ENCODE measurements at places on chromosomes 5 and 9. TPM values are rescaled to one million over a fixed set of nuclear protein-coding genes. Genes with fewer than 3 reads are reported as not detected.

DNA sequence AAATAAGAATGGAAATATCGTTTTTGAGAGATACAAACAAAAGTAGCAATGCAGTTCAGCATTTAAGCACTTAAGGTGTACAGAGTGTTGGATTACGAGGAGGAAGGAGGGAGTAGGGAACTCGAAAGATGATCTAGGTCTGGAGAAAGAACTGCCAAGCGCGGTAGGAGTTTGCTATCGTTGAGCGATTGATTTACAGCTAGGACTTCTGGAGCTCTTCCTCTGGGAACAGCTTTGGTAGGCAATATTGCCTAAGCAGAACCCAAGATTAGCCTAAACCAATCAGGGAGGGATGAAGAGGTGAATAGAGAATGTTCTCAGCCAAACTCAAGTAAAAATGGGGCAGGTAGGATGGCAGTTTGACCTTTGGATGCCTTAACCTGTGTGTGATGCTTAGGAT is 965 bp downstream of the CLTA start:
- H3K27me3 ChIP-seq: no peaks in the 10 kb centered on the region
- peak overlapping the region; percentile 81 for H3K27ac ChIP-seq

GRCh38 chr9:135544981-135545635 is 818 bp upstream of the OBP2A start:
- DNase-seq: no peak
- H3K4me1 ChIP-seq: no peaks in the 10 kb centered on the region
- H3K36me3 ChIP-seq: no peaks in the 10 kb centered on the region

MARCOL gene
- not detected for total RNA-seq

FBXW2 gene
- total RNA-seq: 74.3 TPM

All from Caco-2 (cell line).